ENCODE measurements at places on chromosomes 16 and 17. TPM values are rescaled to one million over a fixed set of nuclear protein-coding genes. Genes with fewer than 3 reads are reported as not detected.
A peak's percentile ranks its signal among the peaks of the same experiment; 100 is the strongest.

- DNase-seq = peak; percentile 55
Observed at GRCh38 chr17:82076785-82077591, 11.4 kb upstream of the DUS1L start.

- DNase-seq = no peak
Observed at GRCh38 chr17:70357190-70357589, 187.9 kb downstream of the KCNJ2 start.

DNA sequence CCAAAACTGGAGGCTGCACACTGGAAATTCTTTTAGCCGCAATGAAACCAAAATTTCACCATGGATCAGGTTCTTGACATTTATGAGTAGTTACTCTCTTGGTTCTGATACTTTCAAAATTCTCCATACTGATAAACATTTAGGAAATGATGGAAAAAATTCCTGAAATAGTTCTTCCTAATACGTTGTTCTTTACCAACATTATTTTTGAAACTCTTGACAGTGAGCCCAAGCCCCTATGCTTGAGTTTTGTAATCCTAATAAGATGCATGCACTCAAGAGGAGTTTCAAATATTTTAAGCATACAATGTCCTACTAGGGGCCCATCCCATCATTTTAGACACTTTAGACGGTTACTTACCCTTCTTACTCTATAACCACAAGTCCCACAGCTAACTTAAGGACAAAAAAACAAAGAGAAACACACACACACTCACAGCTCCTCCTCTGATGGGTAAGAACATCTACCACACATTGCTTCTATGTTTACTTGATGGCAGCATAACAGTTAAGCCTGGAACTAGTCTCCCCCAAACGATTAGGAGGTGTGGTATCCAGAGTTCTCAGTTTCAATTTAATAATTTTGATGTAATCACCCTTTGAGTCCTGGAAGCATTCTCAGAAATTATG, 3.7 kb downstream of the VEZF1 start:
- DNase-seq = no peak

DNA sequence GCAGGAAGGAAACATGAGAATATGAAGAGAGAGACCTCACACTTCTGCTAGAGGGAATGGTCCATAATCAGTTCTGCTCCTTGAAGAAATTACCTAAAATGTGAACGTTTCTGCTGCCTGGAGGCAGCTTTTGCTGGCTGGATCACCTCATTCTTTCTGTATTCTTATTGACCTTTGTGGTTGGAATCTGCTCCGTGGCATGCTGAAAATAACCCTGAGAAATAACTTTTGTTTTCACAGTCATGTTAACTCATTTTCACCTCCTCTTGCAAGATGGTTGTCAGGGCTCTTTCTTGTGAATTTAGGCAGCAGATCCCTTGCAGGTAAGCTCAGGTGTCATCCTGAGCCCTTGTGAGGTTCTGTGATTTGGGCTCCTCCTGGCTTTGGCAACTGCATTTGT, 70.2 kb downstream of the IRF8 start:
- no peak for DNase-seq

GRCh38 chr16:75929046-75929445, 202.8 kb upstream of the CPHXL start:
- DNase-seq = no peak

DNA sequence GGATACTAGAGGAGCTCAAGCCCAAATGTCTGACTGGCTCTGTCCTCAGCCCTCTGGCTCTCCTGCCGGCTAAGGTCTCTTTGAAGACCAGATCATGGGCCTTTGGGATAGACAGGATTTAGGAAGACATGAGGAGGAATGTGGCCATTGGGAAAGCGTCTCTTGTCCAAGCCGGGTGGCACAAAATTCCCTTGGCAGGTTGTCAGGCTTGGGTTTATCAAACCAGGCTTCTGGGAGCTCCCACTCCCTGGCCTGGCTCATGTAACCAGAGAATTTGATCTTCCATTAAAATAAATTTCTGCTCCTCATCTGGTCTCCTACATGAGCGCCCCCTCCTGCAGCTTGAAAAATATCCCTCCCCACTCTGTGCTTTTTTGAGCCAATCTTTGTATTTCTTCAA, 71.1 kb downstream of the IRX3 start:
- DNase-seq = no peak

EXOC3L1 gene
- 3.6 TPM for total RNA-seq

Measured in glutamatergic neuron (in vitro differentiated cells).